ENCODE measurements at places on chromosomes 11 and 22.

- DNase-seq = no peak
Measured at GRCh38 chr11:103961010-103961409, 75.4 kb upstream of the DDI1 start.

DNA sequence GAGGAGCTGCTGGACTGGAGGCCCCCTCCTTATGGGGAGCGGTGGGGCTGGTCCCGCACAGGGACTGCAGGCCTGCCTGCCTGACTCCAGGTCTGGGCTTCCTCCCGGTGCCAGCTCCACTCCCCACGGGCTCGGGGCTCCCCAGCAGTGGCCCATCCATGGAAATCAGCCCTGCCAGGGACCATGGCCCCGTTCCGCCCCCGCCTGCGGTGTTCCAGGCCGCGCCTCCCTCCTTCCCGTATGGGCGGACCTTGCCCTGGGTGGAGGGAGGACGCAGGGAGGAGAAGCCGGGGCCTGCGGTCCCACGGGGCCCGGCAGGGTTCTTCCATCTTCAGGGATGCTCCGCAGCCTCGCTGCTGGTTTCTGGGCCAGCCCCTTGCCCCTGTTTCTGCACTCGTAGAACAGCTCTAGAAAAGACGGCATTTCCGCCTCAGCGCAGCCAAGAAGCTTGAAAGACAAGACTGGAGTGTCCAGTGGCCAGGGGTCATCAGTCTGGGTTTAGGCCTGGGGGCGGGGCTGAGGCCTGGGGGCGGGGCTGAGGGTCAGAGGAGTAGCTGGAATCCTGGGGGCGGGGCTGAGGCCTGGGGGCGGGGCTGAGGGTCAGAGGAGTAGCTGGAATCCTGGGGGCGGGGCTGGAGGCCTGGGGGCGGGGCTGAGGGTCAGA, 1330.6 kb downstream of the BRD1 start:
- DNase-seq = no peak

- no peak for DNase-seq
Measured at GRCh38 chr22:49413551-49413950, 414.1 kb downstream of the BRD1 start.

- no peak for DNase-seq
Measured at GRCh38 chr11:23206741-23207336, 346.6 kb upstream of the CCDC179 start.

DNA sequence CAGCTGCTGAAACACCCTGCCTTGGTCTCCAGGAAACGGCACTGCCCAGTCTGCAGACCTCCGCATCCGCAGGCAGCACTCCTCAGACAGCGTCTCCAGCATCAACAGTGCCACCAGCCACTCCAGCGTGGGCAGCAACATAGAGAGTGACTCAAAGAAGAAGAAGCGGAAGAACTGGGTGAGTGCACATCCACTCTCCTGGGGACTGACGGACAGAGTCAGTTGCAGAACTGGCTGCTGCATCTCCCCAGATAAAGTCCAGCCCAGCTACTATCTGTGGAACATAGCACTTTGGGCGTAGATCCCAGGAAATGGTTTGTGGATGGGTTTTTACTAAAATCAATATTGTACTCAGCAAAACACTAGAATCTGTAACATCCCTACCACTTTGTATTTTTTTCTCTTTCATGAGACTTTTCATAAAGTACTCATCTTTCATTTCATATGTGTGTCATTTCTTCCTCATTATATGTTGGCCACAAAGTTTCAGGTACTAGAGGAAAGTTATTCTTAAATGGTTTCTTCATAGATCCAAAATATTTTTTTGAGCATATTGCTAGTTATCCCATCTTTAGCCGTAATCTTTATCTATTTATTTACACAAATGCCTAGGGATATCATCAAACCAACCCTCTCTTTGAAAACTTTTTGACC, 80.1 kb downstream of the DBX1 start:
- DNase-seq = no peak

- DNase-seq = no peak
Measured at GRCh38 chr11:540583-541432, 3.5 kb downstream of the LRRC56 start.

GRCh38 chr11:69841859-69842698, 22.9 kb upstream of the FGF3 start:
- no peak for DNase-seq

- no peak for DNase-seq
Measured at GRCh38 chr22:35677460-35678187, 29.4 kb downstream of the APOL6 start.

- no peak for DNase-seq
Measured at GRCh38 chr11:2681408-2682145, 18.2 kb downstream of the KCNQ1OT1 start.

DNA sequence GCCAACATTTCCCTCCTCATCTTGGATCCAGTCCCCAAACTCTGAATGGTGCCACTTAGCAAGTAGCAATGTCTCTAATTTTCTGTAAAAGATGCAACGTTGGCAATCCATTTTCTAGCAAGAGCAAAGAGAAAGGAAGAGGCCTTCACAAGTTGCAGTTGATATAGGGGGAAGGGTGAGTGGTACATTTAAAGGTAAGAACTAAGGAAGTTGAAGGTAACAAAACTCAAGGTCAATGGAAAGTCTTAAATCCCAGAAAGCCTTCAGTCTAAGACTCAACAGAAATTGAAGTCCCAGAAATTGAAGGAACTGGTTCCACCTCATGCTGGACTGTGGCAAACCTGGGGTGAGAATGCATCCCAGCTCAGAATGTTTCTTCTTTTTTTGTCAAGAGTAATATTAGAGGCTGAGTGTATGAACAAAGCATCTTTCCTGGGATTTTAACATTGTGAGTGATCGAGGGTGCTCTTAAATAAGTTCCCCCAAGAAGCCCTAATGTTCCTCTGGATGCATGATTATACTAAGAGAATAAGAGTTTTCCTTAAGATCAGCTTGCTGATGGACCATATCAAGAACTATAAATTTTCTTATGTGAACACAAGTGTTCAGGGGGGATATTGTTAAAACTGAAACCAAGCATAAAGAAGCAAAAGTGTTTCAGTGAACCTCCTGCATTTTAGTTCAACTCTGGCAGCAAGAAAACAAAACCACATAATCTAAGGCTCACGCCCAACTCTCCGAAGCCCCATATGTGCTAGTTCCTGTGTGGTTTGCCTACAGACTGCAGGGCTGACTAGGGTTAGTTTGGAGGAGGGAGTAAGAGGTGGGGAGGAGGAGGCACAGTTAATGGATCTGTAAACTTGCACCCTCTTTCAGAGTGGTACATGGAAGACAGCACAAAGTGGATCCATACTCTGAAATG, at the start of gene GRAP2:
GRAP2 (plus strand) TSS at position 779 of the 922 bp plus-strand sequence. CDS start 46,023 bp downstream, outside the sequence.
- DNase-seq = peak; percentile 84

DNA sequence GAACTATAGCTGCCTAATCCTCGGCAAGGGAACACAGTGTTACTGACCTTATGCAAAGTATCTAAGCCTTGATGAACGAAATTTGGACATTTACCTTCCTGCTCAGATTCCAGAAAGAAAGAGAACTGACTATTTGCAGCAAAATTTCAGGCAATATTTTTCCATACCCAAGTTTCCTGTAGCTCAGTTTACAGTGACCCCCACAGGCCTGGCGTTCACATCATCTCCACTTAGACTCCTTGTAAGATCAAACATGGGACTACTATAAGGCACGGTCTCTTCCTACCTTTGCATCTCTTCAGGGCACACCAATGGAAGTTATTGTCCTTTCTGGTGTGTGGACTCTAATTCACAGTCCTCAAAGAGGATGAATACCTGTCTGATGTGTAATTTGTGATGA, 21.1 kb downstream of the MS4A6A start:
- no peak for DNase-seq

- no peak for DNase-seq
Measured at GRCh38 chr11:132686886-132687285, 845.4 kb downstream of the OPCML start.

- no peak for DNase-seq
Measured at GRCh38 chr11:123272565-123272964, 77.5 kb upstream of the CLMP start.

DNA sequence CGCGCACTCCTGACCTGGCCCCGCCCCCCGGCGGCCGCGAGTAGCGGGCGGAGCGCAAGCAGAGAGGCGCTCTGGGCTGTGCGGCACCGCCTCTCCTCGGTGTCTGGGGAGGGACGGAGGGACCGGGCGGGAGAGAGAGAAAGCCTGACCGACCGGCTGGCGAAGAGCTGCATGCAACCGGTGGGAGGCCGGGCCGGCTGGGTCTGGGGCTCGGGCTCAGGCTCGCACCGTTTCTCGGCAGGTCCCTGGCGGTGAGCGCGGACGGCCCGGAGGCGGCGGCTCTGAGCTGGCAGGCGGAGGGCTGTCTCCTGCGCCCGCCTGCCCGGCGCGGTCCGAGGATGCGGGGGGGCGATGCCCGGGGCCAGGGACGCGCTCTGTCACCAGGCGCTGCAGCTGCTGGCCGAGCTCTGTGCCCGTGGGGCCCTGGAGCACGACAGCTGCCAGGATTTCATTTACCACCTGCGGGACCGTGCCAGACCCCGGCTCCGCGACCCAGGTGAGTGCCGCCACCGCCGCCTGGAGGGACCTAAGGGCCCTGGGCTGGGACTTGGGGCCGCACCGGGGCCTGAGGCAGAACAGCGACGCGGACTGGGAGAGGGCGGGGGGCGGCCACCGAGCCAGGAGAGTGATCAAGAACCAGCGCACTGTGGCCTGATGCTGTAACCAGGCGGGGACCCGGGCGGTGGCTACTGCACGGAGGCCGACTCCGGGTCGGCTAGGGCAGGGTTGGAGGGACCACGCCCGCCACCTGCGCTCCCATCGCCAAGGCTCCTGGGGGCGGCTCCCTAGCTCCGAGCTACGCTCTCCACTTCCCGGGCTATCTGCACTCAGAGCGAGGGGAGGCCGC, at the start of gene SYT9:
SYT9 (plus strand) TSS at position 69 of the 847 bp plus-strand sequence; CDS start at position 352, 283 bp downstream.
- DNase-seq = no peak

GRCh38 chr11:116427903-116428637, 344.7 kb downstream of the BUD13 start:
- no peak for DNase-seq

GRCh38 chr11:48020092-48020755, 39.9 kb downstream of the PTPRJ start:
- DNase-seq = peak; percentile 65

DNA sequence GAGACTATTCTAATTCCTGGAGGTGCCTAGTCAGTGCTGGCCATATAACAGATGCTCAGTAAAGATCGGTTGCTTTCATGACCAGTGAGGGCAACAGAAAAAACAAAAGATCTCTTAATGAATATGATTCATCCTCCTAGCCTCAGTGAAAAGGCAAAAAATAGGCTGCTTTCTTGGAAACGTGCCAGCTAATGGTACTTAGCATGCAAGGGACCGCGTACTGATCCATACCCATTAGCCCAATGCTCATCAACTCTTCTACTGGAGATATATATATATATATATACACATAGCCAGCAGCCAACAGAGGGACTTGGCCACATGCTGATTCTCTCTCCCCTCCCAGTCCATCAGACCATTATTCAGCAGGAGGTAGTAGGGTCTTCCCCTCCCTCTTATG, 320.4 kb downstream of the KIRREL3 start:
- DNase-seq = no peak

- DNase-seq = no peak
Measured at GRCh38 chr11:63518548-63518947, 12.7 kb downstream of the LGALS12 start.

GRCh38 chr22:23418159-23418788, 161.8 kb downstream of the IGLL1 start:
- DNase-seq = no peak

DNA sequence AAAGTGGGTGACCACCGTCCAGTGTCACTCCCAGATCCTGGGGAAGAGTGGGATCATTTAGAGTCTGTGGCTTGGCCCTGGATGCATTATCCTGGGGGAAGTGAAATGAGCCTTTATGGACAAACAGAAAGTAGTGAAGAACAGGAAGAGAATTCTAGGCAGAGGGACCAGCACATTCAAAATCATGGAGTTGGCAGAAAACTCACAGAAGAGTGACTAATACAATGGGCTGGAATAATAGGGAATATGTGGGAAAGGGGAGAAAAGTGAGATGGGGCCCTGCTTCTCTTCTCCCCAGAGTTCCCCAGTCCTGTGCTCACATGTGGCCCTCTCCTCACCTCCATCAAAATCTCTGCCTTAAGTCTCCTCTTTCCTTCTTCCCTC, 84.3 kb downstream of the CCDC81 start:
- DNase-seq = no peak

DNA sequence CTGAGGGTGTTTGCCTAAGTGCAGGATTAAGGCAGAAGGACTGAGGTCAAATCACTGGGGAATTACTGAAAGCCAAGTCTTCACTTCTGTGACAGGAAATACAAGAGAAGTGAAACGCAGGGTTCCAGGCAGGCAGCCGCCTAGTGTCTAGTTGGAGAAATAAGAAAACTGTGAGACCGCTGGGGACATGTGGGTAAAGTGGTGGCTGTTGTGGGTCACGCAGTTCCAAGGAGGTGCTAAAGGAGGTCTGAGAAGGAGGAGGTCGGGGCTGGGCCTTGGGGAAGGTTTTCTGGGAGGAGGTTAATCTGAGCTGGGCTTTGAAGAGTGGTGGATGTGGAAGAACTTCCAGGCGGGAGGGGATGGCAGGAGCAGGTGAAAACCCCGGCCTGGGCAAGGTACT, 11.2 kb downstream of the MCM5 start:
- no peak for DNase-seq

DNA sequence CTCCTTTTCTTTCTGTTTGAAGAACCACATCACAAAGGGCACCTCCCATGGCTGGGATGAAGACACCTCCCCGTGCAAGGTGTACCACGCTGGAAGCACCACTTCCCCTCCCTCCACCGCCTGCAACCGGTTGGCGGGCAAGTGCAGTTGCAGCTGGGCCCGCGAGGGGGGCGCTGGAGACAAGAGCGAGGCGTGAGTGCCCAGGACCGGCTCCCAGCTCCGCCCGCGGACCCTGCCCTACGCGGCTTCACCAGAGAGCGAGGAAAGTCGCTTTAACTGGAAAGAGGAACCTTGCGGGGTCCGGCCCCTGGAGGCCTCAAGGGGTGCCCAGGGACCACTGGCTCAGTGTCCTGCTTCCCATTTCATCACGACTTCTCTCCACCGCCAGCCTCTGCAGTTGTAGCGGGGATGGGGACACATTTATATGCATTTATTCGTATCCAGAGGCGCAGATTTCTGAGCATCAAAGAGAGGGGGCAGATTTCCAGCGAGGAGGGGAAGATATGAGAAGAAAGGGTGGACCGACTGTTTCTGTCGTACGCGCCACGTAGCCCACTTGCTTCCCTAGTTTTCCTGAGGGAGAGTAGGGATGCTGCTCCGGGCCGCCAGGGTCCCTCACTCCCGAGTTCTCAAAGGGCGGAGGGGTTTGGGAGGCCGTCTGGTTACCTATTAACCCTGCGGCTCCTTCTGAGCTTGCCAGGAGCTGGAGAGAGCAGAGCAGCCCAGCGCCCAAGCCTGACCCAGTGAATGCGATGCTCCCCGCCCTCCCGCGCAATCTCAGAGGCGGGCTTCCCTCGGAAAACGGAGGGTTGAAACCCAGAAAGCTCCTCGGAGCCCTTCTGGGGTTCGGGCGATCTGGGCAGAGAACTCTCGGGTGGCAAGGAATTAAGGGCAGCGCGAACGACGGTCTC, 3.5 kb downstream of the ESAM start:
- DNase-seq = peak; percentile 64

All from CD4-positive, alpha-beta memory T cell (primary cell).